ENCODE measurements at places on chromosomes 13 and 19.

DNA sequence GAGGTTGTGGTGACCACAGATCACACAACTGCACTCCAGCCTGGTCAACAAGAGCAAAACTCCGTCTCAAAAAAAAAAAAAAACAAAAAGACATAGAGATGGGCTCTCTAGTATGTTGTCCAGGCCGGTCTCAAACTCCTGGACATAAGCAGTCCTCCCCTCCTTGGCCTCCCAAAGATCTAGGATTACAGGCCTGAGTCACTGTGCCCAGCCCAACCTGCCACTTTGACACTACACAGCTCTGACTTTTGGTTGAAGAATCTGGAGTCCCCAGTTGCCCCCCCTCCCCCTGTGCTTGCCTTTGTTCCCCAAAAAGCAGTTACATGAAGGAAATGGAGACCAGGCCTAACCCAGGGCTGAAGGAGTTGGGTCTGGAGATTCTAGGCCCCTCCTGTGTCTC, 12.9 kb downstream of the CARM1 start:
- no peak for DNase-seq

GRCh38 chr19:19379527-19379926, 25.9 kb upstream of the GATAD2A start:
- no peak for DNase-seq

GRCh38 chr19:46573679-46574498, 27.2 kb upstream of the CALM3 start:
- DNase-seq: no peak

GRCh38 chr19:18967358-18968146, 26.5 kb upstream of the HOMER3 start:
- peak; percentile 79 for DNase-seq
